ENCODE measurements at places on chromosomes 2 and 18.
A peak's percentile ranks its signal among the peaks of the same experiment; 100 is the strongest.

DNA sequence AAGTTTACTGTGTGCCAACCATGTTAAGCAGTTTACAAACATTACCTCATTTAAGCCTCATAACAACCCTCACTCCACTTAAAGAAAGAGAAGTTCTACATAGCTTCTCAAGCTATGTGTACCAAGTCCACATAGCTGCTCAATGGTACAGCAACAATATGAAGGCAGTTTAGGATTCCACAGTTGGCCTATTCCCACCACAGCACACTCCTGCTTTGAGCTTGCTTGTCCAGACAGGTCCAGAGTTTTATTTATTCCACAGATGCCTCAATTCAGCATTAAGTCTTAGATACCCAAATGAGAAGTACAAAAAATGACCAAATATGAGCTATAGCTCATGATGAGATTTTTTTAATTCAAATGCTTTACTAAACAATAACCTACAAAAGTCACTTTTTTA lies 24.8 kb downstream of the NPHP1 start:
- no peak for DNase-seq

- no peak for DNase-seq
These were observed 130.6 kb upstream of the ZSWIM2 start for GRCh38 chr2:186979439-186980116.

GRCh38 chr2:26537069-26537825 lies 59.3 kb upstream of the OTOF start:
- DNase-seq: no peak

GRCh38 chr2:41723526-41723925 lies 324.3 kb upstream of the PKDCC start:
- no peak for DNase-seq

GRCh38 chr2:159044804-159045286 lies 76.4 kb downstream of the TANC1 start:
- DNase-seq: no peak

DNA sequence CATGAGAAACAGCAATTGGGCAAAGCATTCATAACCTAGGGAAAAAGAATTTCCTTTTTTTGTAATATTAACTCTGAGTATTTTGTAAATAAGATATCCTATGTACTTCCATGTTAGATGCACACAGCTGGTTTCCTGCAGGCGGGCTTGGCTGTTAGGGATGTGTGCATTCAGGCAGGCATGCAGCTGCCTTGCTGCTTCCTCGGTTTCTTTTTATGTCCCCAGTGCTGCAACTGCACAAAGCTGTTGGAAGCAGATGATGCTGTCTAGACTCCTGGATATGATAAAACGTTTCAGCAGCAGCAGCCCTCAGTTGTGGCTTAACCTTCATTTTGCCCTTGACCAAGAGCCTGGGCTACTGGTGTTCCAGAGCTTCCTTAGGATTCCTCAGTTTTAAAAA lies 89.4 kb upstream of the EML6 start:
- no peak for DNase-seq

DNA sequence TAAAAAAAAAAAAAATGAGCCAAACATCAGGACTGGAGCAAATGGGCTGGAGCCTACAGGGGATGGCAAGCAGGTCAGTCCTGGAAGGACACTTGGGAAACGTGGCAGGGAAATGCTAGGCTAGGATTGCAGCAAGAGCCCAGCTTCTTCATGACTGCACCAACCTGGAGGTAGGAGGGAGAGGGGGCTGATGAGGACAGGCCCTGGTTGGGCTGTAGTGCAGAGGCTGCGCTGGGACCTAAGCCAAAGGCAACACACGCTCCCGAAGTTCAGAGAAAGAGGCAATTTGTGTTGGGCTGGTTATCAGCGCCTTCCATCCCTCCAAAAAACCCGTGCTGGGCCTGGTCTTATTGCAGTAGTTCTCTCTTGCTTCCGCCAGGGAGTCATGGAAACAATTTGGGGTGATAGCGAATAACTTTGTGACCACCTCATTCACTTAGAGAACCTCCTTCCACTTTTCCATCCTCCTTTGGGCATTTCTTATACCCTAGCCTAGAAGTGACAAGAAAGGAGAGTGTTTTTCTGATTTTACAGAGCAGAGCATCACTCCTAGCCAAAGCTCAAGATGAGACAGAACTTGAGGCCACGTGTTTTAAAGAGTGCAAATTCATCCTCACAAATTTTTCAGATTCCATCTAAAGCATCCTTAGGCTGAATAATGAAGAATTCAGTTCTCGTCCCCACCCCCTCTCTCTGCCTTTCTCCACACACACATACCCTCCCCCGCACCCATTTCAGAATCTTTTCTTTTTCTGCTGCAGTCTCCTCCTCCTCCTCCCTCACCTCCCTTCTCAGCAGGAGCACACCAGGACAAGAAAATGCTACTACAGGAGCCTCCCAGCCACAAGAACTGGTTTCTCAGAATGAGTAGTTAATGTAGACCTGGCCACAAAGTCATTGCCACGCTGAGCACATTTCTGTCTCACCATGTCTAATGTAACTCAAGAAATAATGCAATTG lies 82.5 kb upstream of the STPG4 start:
- DNase-seq: no peak

DNA sequence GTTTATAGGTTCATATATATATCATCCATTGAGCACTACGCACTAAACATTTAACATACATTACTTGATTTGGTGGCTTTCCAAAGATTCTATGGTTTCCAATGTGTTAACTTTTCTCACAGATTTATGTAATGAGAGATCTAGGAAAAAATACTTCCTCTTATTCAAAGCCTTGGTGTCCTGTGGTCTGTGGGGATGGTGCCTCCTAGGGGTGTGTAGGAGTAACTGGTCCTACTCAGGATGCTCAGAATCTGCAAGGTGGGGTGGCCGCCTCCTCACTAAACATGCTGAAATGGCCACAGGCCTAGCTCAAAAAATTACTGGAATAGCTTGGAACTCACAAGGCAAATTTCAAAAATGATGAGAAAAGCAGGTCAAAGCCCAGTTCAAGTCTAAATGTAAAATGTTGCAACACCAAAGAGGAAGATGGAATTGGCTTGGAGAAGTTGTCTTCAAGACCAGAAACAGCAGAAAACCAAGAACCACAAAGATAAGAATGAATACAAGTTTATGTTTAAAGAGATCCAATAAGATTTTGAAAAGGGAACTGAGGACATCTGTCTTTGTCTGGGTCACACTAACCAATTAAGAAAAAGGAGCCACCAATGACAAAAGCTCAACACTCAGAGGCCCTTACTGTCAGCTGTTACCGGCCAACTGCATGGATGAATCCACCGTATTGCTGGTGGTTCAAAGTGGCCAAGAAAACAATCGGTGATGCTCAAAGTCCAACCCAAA lies 11.5 kb downstream of the GPR55 start:
- no peak for DNase-seq

- no peak for DNase-seq
These were observed 108.8 kb downstream of the MTCL1 start for GRCh38 chr18:8814206-8814605.

GRCh38 chr2:69616755-69617154 lies 26.8 kb downstream of the AAK1 start:
- no peak for DNase-seq

DNA sequence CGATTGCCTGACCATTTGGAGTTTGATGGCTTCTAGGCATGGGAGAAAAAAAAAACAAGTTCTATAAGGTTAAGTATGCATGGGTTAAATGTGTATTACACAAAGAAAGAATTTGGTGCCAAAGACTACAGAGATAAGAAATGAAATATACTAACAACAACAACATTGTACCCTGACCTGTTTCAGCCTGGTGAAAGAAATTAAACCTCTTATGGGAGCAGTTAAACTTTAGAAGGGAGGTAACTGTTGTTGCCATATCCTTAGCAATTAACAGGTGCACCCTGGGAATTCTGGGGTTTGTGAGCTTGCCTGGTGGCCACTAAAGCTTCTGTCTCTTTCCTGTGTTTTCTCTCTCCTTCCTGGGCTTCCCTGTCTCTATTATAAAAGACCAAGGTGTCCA lies 6.5 kb upstream of the IFIH1 start:
- DNase-seq: no peak

- DNase-seq: no peak
These were observed 213.1 kb downstream of the MYO3B start for GRCh38 chr2:170391018-170391417.

DNA sequence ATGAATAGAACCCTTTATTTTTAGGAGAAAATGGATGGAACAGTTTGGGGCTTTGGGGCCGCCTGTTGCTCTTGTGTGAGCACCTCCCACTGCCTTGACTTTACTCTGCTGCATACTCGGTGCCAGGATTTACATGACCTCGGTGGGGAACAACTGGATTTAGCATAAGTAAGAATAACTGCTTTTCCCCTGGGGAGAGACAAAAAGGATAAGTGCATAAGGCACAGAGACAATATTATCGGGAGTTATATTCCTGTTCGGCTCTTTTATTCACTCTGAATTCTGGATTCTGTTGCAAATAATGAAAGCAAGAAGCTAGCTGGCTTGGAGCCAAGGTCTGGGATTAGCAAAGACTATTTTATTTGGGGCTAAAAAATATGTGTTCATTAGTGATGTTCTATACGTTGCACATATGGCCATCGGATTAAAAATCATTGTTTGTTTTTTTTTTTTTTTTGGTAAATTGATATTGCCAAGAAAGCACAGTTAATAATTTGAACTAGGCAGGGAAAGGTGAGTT lies 69.8 kb downstream of the CYBRD1 start:
- peak; percentile 58 for DNase-seq

- no peak for DNase-seq
These were observed 9.2 kb downstream of the OXER1 start for GRCh38 chr2:42754776-42755140.

DNA sequence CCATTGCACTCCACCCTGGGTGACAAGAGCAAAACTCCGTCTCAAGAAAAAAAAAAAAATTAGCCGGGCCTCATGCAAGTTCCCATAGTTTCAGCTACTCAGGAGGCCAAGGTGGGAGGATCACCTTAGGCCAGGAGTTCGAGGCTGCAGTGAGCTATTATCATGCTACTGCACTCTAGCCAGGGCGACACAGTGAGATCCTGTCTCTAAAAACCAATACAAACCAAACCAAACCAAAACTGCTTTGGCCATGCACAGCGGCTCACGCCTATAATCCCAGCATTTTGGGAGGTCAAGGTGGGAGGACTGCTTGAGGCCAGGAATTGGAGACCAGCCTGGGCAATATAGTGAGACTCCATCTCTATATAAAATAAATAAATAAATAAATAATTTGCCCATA lies 19.1 kb downstream of the NIFK start:
- no peak for DNase-seq

GRCh38 chr18:13895505-13896033 lies 19.8 kb downstream of the MC2R start:
- DNase-seq: no peak

- DNase-seq: no peak
These were observed 335.2 kb downstream of the AGPS start for GRCh38 chr2:177727577-177728398.

GRCh38 chr2:151063271-151063670 lies 198.4 kb downstream of the RBM43 start:
- no peak for DNase-seq

- DNase-seq: no peak
These were observed 491.5 kb downstream of the SATB2 start for GRCh38 chr2:198966269-198966668.

DNA sequence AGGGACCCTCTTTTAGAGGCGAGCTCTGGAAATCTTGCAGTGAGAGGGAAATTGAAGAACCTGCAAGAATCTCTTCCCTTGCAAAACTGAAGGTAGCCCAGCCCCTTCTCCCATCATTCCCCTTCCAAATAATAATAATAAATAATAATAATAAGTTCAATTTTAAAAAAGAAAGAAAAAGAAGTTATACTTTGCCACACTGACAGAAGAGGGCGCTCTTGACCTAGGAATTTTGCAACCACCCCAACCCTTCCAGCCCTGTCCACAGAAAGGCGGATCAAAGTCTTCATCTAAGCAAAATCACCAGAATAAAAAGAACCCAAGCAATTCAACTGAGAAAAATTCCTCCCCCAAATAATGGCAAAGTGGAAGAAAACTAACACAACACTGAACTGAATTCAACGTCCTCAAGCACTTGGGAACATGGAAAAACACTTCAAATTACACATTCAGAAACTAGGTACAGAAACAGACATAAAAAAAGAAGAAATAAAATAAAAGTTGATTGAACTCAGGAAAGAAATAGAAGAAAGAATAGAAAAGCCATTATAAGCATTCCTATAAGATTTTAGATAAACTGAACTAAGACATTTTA lies 98.9 kb upstream of the GLS start:
- DNase-seq: peak; percentile 13

- peak; percentile 50 for DNase-seq
These were observed 571 bp downstream of the EEF1B2 start for GRCh38 chr2:206160125-206160806.

- no peak for DNase-seq
These were observed 50.8 kb downstream of the EPHA4 start for GRCh38 chr2:221521233-221521845.

GRCh38 chr2:31957354-31958139 lies 53.3 kb downstream of the MEMO1 start:
- no peak for DNase-seq

DNA sequence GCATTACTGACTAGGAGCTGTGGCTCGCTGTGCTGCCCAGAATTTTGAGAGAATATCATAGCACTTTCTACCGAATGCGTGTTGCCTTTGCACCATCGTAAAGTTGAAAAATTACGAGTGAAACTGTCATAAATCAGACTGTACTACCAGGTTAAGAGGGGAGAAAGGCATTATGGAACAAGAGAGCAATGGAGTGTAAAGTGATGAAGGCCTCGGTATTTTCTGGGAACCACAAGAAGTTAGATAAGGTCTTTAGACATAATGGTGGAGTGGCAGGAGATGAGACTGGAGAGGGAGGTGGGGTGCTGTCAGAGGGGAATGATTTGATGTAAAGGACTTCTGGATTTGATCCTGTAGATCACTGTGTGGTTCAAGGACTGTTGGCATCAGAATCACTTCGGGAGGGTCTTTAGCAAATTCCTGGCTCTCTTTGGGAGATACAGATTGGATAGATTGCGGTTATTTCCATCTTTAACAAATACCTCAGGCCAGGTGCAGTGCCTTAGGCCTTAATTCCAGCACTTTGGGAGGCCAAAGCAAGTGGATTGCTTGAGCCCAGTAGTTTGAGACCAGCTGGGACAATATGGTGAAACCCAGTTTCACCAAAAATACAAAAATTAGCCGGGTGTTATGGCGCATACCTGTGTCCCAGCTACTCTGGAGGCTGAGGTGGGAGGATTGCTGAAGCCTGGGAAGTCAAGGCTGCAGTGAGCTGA lies 4.9 kb upstream of the ADGRF3 start:
- DNase-seq: no peak

- DNase-seq: no peak
These were observed 93.5 kb upstream of the MAPRE2 start for GRCh38 chr18:34947711-34948125.

- no peak for DNase-seq
These were observed 570.6 kb upstream of the GCFC2 start for GRCh38 chr2:76281156-76281841.

DNA sequence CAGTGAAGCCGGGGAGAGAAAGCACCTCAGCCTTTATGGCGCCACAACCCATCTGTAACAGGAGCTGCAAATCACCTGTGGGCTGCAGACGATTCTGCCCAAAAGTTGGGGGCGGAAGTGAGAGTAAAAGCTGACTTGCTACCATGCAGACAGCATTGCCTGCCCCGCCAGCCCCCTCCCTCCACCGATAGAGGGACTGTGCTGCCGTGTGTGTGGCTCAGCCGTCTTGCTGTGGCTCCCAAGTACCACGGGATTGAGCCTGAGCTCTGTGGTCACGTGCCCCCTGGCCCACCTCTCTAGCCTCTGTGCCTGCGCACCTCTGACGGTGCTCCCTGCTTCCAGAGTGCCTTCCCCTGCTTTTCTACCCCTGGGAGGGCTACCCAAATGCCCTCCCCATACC lies 79.6 kb downstream of the GLI2 start:
- no peak for DNase-seq

- no peak for DNase-seq
These were observed 18.3 kb upstream of the BMP10 start for GRCh38 chr2:68889500-68889899.
